COR-L47 (cell line): ENCODE measurements at places on chromosomes 16 and 17.

- no peak for DNase-seq
Observed at GRCh38 chr17:64615028-64615677, 47.0 kb downstream of the SMURF2 start.

GRCh38 chr17:77749989-77750388, 208.5 kb upstream of the TNRC6C start:
- no peak for DNase-seq

DNA sequence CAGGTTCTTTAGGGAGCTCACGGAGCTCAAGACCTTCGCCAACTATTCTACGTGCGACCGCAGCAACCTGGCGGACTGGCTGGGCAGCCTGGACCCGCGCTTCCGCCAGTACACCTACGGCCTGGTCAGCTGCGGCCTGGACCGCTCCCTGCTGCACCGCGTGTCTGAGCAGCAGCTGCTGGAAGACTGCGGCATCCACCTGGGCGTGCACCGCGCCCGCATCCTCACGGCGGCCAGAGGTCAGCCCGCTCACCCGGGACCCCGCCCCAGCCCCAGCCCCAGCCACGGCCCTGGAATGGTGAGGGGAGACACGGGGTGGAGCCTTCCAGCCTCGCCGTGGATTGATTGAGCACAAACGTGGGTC, 13.5 kb downstream of the SARM1 start:
- DNase-seq, result no peak

GRCh38 chr16:9612267-9612666, 520.8 kb downstream of the HAPSTR1 start:
- DNase-seq, result no peak

DNA sequence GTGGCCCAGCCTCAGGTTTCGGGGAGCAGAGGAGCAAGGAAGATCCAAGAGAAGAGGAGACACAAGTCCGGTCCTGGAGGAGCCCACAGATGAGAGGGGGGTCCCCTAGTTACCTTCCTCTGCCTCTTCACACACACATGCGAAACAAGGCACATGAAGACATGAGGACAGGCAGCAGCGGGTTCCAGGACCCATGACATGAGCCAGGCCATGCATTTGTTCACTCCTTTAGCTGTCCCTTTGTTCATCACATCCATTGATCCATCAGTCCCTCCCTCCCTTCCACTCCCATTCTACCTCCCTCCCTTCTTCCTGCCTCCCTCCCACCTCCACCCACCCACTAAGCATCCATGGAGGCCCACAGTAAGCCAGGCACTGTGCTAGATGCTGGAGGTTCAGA, 9.4 kb downstream of the PPY start:
- no peak for DNase-seq

DNA sequence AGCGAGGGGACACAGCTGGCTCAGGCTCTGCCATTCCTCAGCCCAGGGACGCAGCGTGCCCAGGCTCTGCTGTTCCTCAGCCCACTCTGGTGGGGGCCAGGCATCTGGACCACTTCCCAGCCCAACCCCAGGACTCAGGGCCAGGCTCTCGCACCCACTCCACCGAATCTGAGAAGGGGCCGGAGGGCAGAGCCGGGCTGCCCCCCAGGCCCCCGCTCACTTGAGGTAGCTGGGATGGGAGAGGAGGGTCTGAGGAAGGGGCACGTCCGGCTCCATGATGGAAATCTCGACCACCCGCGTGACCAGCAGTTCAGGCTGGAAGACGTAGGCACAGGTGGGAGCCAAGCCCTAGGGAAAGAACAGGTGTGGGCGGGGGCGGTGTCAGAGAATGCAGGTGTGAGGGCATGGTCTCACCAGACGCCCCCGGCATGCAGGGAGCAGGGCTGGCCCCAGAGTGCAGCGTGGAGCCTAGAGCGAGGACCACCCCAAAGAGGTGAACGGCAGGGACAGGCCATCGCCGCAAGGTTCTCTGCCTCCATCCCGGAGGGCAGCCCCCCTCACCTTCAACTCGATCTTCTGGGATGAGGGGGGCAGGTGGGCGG, 4.9 kb downstream of the PGAP6 start:
- no peak for DNase-seq

DNA sequence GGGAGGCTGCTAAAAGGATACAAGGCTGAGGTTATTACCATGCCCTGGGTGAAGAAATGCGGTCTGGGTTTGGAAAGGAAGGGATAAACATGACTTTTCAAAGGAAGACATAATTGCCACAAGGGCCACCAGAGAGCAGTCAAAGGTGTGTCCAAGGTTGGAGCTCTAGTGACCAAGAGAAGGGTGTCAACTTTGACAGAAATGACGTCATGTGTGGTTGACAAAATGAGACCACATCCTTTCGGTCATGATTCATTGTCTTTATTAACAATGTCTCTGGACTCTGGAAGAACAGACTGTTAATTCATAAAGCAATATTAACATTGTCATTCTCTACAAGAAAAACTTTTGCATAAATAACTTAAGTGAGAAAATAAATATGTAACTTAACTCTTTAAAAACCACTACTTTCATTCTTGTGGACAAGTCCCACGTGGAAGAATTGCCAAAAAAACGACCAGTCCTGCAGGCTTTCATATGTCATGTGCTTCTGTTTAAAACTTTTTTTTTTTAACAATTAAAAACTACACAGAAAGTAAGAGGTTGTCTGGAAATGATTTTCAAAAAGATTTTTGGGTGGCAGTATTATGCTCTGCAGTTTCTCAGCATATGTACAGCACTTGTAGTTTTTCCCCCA, 5.0 kb downstream of the SOST start:
- DNase-seq, result no peak

GRCh38 chr17:33447090-33447489, 154.0 kb upstream of the ASIC2 start:
- DNase-seq, result no peak

- DNase-seq, result no peak
Observed at GRCh38 chr17:78341559-78342448, 18.1 kb downstream of the SOCS3 start.

GRCh38 chr16:56589141-56590039, at the start of gene MT3:
MT3 (plus strand) TSS chr16:56589528; CDS start chr16:56589591, 63 bp downstream.
- DNase-seq, result peak; percentile 66

DNA sequence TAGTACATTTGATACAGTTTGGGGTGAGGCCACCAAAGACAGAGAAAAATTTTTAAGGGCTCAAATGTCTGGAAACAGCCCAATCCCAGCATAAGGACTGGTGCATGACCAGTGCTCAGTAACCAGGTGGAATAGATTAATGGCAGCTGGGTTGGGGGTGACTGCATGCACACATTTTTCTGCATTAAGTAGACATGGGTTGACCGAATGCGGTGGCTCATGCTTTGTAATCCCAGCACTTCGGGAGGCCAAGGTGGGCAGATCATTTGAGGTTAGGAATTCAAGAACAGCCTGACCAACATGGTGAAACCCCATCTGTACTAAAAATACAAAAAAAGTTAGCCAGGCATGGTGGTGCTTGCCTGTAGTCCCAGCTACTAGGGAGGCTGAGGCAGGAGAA, 121.1 kb upstream of the HSBP1 start:
- no peak for DNase-seq

GRCh38 chr17:70422862-70423261, 253.5 kb downstream of the KCNJ2 start:
- DNase-seq, result no peak

DNA sequence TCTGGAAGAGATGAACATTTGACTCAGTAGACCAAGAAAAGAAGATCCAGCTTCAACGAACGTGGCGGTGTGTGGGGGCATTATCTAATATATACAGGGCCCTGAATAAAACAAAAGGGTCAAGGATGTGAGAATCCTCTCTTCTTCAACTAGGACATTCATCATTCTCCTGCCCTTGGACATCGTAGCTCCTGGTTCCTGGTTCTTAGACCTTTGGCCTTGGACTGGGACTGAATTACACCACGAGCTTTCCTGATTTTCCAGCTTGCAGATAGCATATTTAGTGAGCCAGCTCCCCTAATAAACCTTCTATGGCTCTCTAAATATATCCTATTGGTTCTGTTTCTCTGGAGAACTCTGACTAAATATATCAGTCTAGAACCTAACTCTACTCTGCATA, 29.5 kb upstream of the HELZ start:
- no peak for DNase-seq

DNA sequence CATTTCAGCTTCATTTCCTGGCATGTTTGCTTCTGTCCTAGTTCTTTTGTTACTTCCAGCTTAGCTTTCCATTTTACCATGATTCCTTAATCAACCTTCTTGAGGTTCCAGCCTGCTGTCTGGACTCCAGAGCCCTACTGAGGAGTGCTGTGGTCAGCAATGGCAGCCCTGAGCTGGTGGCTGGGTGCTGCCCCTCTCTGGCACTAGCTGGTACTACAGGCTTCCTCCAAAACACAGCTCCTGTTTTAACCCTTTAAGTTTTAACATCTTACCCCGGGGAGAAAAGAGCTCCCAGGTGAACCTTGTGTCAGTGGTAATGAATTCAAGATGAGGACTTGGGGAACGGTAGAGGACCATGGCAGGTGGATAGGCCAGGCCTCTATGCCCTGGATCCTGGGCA, 395.5 kb downstream of the TMEM114 start:
- no peak for DNase-seq
